ENCODE measurements at places on chromosomes 5 and 9. TPM values are rescaled to one million over a fixed set of nuclear protein-coding genes. Genes with fewer than 3 reads are reported as not detected.

PCDHGB1 gene
- total RNA-seq = 0.62 TPM

KLHL3 gene
- 13.6 TPM for total RNA-seq

PCDHA9 gene
- not detected for total RNA-seq

GRCh38 chr5:145660897-145661640 lies 174.1 kb downstream of the PRELID2 start:
- DNase-seq = no peak

DNA sequence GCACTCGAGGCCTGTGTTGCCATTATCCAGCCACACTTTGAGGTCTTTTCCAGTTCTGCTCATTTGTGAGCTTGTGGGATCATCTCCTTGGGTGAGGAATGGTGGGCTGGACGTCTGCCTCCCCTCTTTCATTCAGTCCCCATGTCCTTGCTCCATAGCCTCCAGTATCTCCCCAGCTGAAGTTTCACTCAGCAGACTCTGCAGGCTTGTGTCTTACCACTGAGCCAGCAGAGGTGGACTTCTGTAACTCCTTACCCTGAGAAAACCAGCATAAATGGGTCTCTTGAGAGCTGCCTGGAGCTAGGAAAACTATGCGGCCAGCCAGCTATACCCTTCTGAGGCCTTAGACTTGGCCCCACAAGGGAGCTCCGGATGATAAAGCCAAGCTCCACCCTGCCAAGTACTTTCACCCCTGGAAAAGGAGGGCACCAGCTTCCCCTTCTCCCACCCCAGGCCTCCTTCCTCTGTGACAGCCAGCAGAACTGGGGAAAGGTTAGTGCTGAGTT lies 12.2 kb downstream of the IRF1 start:
- no peak for DNase-seq

All from endothelial cell of umbilical vein (primary cell).